ENCODE measurements at places on chromosomes 4 and X.

DNA sequence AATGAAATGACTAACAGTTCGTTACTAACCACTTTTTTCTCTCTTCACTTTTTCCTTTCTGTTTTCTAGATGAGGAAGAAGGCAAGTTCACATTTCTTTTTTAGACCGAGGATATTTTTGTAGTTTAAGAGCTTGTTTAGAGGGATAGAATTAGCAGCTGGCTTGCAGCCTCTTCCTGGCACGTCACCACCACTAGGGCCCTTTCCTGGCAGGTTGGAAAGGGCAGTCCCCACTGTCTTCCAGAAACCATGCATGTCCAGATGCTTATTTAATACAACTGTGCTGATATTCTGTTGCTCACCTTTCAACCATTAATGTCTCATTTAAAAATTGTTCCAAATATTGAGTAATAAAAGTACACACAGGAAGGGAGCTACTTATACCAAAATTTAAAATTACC lies 209.5 kb upstream of the PACRGL start:
- no peak for DNase-seq

DNA sequence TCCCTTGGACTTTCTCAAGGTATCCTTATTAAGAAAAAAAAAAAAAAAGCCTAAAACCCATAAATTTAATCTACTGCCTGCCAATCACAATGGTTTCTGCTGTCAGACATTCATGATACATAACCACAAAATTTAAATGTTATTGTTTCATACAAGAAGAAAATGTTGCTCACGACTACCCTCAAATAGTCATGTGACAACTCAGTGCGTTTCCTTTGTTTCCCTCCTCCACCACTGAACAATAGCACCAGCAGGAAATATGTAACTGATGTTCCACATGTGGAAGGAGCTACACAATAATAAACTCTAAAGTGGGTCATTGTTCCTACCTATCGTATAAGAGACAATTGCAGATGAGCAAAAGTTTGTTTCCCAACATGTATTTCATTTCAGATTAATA lies 244.1 kb upstream of the EDNRA start:
- no peak for DNase-seq

DNA sequence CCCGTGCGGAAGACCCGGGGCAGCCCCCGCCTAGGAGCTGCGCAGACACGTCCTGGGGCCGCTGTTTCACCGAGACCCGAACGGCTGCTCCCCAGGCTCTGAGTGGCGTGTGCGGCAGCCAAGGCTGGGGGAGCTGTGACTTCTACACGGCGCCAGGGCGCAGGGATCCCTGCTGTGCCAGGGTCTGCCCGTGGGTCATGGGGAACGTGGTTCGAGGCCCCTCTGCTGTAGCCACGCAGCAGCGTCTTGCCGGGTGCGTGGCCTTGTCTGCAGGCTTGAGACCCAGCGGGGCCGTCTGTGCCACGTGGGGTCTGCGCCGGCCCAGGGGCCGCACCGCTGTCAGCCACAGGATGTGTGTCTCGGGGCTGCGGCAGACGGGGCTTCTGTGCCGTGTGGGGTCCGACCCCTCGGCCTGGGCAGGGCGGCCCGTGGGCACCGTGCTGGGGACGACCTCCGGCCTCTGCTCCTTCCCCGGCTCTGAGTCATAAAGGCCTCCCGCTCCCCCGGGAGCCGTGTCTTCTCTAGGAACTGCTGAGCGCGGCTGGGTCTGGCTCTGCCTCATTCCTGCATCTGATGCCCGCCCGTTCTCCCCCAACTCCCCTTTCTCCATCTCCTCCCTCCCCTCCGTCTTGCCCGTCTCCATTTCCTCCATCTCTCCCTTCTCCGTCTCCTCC lies 12.7 kb upstream of the GTPBP6 start:
- no peak for DNase-seq

DNA sequence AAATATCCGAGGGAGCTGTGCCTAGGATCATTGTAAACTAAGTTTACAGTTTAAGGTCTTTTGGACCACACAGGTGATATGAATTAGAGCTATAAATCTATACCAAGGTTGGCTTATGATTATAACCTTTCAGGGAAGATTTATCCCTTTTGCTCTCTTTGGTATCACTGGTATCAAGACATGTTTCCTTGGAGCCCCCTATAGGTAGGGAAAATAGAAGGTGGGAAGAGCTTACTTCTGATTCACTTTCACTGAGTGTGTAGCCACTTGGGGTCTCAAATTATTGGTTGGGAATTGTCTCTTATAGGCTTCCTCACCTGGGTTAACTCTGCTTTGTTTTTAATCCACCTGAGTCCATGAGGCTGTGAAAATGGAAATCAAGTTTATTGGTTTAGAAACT lies 262.1 kb upstream of the NR3C2 start:
- no peak for DNase-seq

DNA sequence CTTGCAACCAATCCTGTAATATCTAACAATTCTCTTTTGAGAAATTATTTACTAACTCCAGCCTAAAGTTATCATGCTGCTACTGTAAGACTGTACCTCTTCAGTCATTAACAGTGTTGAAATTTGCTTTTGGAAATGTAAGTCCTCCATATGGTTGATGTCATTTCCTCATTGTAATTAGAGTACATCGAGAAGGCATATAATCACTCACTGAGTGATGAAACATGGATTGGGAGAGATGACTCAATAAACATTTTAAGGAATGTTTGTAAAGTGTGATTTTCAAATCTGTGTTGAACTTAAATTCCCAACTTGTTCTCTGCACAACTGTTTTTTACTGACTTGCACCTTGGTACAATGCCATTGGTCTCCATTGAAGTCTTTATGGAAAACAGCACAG lies 61.2 kb downstream of the HMGB2 start:
- no peak for DNase-seq

GRCh38 chr4:140448162-140448561 lies 20.7 kb upstream of the CLGN start:
- DNase-seq = no peak

DNA sequence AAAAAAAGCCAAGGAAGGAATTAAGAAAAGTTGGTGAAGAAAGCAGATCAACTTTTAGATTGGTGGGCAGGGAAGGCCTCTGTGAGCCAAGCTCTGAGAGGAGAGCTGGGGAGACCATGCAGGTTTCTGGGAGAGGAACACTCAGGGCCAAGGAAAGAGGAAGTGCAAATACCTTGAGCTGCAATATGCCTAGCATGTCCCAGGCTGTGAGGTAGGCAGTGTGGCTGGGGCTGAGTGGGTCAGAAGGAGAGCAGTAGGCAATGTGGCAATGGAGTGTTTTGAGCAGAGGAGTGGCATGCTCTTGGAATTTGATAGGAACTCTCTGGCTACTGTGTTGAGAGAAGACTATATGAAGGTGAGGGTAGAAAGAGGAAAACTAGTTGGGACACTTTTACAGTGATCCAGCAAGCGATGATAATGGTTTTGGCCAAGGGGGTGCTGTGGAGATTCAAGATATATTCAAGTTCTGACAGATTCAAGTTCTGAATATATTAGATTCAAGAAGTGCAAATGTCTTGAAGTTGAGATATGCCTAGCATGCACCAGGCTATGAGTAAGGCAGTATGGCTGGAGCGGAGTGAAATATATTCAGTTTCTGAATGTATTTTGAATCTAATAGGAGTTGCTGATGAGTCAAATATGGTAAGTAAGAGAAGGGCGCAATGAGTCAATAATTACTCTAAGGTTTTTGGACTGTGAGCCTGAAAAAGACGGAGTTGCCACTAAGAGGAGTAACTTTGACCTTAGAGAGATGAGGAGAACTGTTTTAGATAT lies 172.5 kb downstream of the CAMK2D start:
- DNase-seq = no peak
